ENCODE measurements at places on chromosomes 5 and 9.

DNA sequence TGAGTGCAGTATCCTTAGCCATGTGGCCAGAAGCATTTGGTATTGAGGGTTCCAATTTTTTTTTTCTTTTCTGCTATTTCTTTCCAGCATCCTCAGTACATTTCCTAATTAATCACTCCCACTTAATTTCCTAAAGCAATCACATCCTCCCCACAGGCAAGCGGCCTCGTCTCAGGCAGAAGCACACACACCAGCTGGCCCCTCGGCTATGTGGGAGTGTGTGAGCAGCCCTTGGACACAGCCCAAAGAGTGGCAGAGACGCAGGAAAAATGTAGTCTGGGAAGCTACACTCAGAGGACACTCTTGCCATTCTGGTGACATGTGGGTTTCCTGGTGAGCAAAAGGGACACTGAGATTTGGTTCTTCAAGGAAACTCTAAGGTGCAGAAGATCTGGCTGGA, 20.7 kb downstream of the SLIT3 start:
- DNase-seq: no peak

- DNase-seq: no peak
Observed at GRCh38 chr5:73373814-73374510, 74.6 kb downstream of the FOXD1 start.

GRCh38 chr5:171861381-171861780, 75.8 kb downstream of the SMIM23 start:
- DNase-seq: no peak

DNA sequence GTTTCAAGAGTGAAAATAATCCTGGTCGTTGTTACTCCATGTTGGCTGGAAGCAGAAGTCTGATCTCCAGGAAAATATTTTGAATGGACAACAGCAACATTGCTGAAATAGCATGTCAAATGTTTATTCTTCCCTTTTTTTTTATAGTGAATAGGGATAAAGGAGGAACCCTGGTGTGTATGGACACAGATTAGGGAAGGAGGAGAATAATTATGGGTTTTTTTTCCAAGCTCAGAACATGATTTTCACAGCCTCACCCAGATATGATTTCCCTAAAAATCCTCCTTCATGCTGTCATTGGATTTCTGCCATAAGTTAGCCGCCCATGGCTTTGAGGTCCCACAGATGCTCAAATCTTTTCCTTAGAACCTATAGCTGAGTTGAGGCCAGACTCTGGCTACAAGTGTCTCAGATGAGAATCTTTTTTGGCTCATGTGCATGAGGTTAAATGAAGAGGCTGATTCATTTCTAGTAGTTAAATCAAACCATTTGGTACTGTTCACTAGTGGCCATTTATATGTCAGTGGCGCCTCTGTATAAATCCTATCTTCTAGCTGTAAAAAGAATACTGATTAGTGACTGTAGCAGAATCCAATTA, 65.5 kb upstream of the LIFR start:
- DNase-seq: no peak

DNA sequence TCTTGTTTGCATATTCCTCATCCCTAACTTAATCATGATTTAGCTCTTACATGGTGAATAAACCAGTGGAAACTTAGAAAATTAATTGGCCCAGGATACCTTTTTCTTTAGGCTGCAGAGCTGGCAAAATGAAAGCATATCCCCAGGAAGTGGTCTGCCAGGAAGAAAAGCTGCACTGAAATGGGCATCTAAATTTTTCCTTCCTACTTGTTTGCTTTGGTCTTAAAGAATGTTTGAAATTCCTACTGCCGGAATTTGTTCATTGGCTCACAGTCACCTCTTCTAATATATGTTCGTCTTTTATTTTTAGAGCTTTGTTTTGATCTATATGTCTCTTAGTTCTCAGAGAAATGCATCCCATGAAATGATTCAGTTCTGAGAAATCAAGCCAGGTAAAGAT, 113.2 kb upstream of the ELL2 start:
- no peak for DNase-seq

GRCh38 chr5:134536876-134537275, 11.4 kb downstream of the JADE2 start:
- DNase-seq: no peak

DNA sequence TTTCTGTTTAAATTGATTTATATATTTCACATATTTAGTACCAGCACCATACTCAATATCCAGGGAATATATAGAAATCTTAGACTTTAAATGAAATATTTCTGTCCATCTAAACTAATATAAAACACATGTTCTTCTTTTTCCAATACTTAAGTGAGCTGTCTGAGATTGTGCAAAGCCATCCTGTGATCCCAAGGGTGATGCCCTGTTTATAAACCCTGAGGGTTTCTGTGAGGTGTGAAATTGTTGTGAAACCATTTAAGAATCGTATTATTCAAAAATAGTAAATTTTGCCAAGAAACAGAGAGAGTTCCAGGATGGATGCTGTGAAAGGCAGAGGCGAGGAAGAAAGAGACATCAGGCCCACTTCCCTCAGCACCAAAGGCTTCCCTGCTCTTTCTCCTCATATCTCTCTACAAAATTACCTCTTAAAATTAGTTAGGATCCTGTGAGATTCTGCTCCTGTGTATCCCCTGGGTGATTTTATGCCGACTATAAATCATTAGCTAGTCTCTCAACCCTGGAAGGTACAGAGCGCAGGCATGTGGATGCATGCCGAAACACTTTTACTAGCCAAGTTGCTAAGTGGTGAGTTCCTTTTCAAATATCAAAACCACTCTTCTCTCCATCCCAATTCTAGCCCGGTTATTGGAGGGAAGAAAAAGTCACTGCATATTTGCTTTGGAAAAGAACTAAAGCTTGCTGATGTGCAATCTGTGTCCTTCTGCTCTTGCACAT, 183.0 kb downstream of the GLIS3 start:
- no peak for DNase-seq

DNA sequence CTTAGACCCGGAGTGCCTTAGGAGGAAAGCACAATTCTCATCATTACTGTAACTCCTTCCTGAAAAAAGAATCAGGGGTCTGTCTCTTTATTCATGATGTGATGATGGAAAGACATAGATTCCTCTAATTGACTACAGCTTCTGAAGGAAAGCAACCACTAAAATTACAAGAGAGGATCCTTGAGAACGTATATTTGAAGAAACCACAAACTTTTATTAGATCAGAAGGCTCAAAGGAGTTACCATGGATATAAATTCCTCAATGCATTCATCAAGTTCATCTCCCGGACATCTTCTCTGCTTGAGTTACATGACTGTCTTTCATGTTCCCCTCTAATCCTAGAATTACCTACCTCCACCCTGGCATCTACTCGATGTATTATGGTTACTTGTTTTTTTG, 104.1 kb upstream of the PAPPA start:
- DNase-seq: no peak

DNA sequence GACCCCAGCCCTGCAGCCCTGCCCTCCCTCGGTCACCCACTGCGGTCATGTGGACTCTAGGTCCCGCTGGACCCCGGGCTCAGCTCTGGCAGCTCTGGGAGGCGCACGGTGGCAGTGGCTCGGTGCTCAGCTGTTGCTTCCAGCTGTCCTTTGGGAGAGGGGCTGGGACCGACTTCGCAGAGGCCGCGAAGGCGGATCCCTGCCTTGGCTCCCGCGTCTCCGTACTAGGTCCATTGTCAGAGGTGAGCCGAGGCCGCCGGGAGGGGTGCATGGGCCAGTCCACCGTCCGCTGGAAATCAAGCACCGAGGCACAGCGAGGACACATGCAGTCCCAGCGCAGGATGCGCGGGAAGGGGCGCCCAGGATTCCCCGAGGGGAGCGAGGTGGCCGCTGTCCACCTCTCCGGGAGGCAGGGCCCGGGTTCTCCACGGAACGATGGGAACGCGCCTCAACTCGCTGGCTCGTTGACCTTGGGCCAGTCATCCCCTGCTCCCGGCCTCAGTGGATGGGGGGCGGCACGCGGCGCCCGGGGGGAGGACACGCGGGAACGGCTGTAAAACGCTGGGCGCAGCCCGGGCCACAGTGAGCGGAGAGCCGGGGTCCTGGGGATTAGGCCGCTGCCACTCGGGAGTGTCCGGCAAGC, 732 bp downstream of the GBGT1 start:
- no peak for DNase-seq

- no peak for DNase-seq
Observed at GRCh38 chr9:117178596-117179375, 236.1 kb downstream of the ASTN2 start.

DNA sequence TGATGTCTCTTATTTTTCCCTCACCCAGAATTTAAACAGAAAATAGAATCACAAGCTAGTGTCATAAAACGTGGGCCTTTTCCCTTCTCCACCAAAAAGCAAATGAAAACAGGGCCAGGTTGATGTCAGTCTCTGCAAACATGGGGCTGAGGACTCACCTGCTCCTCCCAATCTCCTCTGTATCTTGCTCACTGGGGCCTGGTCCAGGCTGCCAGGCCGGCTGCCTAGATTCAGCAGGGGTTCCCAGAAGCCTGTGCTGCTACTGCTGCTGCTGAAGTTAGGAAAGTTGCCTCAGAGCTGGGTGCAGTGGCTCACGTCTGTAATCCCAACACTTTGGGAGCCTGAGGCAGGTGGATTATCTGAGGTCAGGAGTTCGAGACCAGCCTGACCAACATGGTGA, 84.3 kb downstream of the PCDH1 start:
- no peak for DNase-seq

- no peak for DNase-seq
Observed at GRCh38 chr5:9924614-9925013, 294.5 kb upstream of the TAS2R1 start.

- DNase-seq: no peak
Observed at GRCh38 chr9:119905724-119906123, 536.5 kb upstream of the BRINP1 start.

DNA sequence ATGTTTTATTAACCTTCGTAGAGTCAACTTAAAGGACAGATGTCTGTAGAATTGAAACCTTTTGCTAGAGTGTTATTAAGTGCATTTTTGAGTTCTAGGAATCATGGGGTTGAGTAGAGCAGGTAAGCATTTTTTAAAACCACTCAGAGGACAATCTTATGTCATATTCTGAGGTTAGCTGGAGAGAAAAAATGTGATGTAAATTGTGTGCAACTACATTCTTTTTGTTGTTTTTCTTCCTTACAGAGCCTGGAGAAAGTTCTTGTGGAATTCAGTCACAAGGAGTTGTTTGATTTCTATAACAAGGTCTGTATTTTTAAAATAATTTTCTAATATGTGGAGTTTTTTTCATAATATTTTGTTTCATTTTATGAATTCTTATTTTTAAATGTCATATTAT, 206.4 kb downstream of the COMMD10 start:
- DNase-seq: no peak

DNA sequence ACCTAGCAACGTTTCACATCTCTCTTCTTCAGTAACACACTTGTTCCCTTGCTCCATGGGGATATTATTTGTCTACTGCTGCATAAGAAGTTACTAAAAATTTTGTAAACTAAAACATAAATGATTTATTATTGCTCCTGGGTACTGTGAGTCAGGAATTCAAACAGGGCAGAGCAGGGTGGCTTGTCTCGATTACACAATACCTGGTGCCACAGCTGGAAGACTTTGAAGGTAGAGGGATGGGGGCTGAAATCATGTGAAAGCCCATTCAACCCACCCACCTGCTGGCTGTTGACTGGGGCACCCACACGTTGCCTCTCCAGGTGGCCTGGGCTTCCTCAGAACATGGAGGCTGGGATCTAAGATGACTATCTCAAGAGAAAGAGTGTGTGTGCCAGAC, 213.2 kb downstream of the ESM1 start:
- DNase-seq: no peak

DNA sequence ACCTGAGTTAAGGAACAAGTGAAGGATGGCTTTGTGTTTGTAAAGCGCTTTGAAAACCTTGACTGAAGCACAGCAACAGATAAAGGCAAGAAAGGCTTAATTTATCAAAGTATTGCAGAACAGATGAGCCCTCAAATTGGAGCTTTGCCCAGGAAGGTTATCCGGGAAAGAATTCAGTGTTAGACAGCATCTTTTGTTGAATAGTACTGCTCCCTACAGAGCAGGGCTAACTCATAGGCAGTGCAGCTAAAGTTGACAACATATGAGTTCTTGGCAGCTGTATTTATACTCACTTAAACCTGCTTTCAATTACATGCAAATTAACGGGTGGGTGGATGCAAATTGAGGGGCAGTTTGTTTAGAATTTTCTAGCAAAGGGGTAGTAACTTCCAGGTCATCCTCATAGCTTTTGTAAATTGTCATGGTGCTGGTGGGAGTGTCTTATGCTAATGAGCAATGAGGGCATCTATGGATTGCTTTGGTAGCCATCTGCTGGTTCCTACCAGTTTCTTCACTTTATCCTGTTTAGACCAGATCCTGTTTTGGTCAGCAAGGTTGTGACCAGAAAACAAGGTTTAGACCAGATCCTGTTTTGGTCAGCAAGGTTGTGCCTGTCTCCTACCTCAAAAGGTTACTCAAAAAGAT, 105.8 kb downstream of the GDA start:
- DNase-seq: no peak

DNA sequence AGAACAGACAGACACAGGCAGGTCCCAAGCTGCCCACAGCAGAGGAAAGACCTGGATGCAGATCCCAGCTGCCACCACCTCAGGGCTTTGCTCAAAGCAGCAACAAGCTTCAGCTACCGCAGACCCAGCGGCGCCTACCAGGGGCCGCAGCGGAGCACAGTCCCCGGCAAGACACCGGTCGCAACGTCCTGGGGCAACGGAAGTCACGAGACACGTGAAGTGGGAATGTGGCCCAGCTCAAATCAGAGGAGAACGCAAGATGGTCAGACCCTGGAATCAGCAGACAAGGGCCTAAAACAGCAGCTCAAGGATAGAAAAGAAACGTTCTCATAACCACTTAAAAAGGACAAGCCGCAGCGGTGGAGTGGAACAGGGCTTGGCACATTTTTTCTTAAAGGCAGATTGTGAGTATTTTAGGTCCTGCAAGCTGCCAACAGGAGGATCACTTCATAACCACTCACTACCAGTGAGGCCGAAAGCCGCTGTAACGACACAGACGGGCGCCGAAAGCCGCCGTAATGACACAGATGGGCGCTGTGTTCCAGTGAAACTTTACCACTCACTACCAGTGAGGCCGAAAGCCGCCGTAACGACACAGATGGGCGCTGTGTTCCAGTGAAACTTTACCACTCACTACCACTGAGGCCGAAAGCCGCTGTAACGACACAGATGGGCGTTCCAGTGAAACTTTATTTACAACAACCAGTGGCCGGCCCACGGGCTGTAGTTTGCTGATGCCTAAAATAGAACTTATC, 21.7 kb downstream of the SLC9A3 start:
- DNase-seq: no peak

- DNase-seq: no peak
Observed at GRCh38 chr9:23153058-23153457, 673.0 kb downstream of the ELAVL2 start.
